Activated T-helper 2 cell treated with anti-CD3 and anti-CD28 coated beads, Interferon-gamma antibody, Interleukin-2, Interleukin-4, amounts not matched to agents 10 μg/mL and 5 μg/mL and 100 μg/mL, durations not matched to agents 14 hours and 24 hours and 36 hours (primary cell): ENCODE measurements at places on chromosomes 1 and 21. TPM values are rescaled to one million over a fixed set of nuclear protein-coding genes. Genes with fewer than 3 reads are reported as not detected.

- no peak overlapping the region for H3K4me3 ChIP-seq
- no peak for DNase-seq
- H3K27ac ChIP-seq = no peak overlapping the region
- no peaks in the 10 kb centered on the region for H3K27me3 ChIP-seq
- H3K4me1 ChIP-seq = no peaks in the 10 kb centered on the region
- no peaks in the 10 kb centered on the region for H3K36me3 ChIP-seq
Measured at GRCh38 chr1:3543076-3544039, 68.0 kb downstream of the MEGF6 start.

DNA sequence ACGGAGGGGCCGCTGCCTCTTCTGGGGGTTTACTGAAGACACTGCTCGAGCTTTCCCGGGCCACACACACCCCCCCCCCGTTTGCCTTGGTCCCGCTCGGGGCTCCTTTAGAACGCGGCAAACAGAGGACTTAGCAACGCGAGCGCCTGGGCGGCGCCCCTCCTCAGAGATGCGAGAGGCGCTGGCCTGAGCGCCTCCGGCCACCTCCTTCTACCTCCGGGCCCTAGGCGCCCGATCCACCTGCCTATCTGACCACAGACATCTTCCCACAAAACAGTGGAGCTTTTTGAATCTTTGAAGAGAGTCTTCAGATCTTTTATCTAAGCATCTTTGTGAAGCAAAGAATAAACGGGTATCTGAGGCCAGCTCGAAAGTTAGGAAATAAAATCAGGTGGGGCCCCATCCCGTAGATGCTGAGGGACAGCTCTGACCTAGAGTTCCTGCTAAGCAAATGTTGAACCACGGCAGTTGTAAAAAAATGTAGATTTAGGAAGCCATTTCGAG lies 436 bp upstream of the TTLL7 start:
- H3K4me3 ChIP-seq = peak overlapping the region; percentile 74
- peaks cover 58% of the 10 kb centered on the region for H3K27me3 ChIP-seq
- peaks cover 17% of the 10 kb centered on the region for H3K4me1 ChIP-seq
- no peak overlapping the region for H3K27ac ChIP-seq
- no peak for DNase-seq
- H3K36me3 ChIP-seq = no peaks in the 10 kb centered on the region

- no peak for DNase-seq
- peaks cover 2% of the 10 kb centered on the region for H3K27me3 ChIP-seq
- H3K4me3 ChIP-seq = no peak overlapping the region
- no peaks in the 10 kb centered on the region for H3K36me3 ChIP-seq
Measured at GRCh38 chr1:60621368-60621851, 461.0 kb upstream of the NFIA start.

DNA sequence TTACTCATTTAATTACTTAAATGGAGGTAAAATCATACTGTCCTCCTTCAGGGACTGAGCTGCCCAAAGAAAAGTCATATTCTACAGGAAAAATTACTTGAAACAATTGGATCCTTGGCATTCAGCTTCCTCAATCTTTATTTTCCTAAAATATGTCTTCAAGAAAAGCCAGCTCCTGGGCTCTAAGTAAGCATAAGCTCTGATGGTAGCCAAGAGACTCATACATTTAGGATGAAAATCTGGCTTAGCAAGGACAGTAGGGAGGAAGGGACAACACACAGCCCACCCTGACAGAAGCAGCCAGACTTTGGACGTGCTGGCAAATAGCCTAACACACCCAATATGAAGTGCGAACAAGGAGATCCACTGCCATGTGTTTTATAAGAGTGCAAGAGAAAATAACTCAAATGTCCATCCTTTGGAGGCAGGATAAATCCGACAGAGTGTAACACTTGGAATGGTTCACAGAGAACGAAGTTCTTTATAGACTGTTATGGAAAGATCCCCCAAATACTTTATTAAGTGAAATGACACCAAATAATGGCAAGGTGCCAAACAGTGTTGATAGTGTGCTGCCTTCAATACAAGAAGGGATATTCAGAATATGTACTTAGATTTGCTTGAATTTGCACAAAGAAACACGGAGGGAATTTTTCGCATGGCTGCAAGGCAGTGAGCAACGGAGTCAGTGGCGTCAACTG lies 14.1 kb downstream of the CAPN8 start:
- no peaks in the 10 kb centered on the region for H3K36me3 ChIP-seq
- no peak for DNase-seq
- H3K27ac ChIP-seq = no peak overlapping the region
- H3K27me3 ChIP-seq = peaks cover 5% of the 10 kb centered on the region

DNA sequence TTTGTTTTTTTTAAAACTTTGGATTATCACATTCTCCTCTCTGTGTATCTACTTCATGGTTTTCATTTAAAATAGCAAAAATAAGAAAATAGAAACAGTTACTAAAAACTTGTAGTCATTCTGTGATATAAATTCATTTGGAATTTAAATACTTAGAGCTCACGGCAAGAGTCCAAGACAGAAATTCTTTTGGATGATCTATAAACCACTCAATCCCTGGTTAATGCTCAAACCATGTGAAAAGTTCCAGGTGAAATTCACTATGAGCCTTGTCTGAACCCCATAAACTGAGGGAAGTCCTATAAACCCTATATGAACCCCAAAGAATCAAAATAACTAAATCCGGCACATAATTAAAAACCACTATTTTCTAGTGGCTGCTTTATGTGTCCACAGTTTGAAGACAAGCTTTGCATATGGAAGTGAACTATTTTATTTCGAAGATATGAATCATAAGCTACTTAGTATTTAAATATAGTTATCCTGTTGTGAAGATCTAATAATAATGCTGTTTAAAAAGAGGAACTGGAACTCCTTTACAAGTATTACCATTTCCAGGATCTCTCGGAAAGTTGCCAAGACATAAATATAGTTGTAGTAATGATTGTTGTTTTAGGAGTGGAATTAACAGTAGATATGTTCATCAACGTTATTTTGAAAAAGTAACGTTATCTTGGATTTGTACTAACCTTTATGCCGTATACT lies 163.5 kb downstream of the NFIA start:
- DNase-seq = no peak
- peaks cover 5% of the 10 kb centered on the region for H3K27me3 ChIP-seq
- H3K27ac ChIP-seq = no peak overlapping the region
- H3K4me3 ChIP-seq = no peak overlapping the region
- no peaks in the 10 kb centered on the region for H3K4me1 ChIP-seq
- no peaks in the 10 kb centered on the region for H3K36me3 ChIP-seq

GRCh38 chr1:110982320-110982719 lies 18.6 kb upstream of the LRIF1 start:
- no peak overlapping the region for H3K27ac ChIP-seq
- DNase-seq = no peak
- no peak overlapping the region for H3K4me3 ChIP-seq
- peaks cover 13% of the 10 kb centered on the region for H3K27me3 ChIP-seq
- H3K36me3 ChIP-seq = no peaks in the 10 kb centered on the region

GRCh38 chr1:184865831-184866230 lies 108.5 kb downstream of the NIBAN1 start:
- DNase-seq = no peak
- peaks cover 28% of the 10 kb centered on the region for H3K36me3 ChIP-seq
- H3K27me3 ChIP-seq = peaks cover 6% of the 10 kb centered on the region
- H3K4me3 ChIP-seq = no peak overlapping the region

- peak within 1 kb of the TSS; percentile 98 for H3K27ac ChIP-seq
- H3K27me3 ChIP-seq = peaks cover 3% of the 10 kb centered on the region
- no peaks in the 10 kb centered on the region for H3K36me3 ChIP-seq
- no peak for DNase-seq
- H3K4me1 ChIP-seq = peaks cover 31% of the 10 kb centered on the region
- H3K4me3 ChIP-seq = peak within 1 kb of the TSS; percentile 93
Measured at GRCh38 chr1:9910076-9910422, at the start of gene CTNNBIP1. Gene CTNNBIP1, minus strand, starts transcription at chr1:9910269. Its CDS starts 38,205 bp downstream, at chr1:9872064.

DNA sequence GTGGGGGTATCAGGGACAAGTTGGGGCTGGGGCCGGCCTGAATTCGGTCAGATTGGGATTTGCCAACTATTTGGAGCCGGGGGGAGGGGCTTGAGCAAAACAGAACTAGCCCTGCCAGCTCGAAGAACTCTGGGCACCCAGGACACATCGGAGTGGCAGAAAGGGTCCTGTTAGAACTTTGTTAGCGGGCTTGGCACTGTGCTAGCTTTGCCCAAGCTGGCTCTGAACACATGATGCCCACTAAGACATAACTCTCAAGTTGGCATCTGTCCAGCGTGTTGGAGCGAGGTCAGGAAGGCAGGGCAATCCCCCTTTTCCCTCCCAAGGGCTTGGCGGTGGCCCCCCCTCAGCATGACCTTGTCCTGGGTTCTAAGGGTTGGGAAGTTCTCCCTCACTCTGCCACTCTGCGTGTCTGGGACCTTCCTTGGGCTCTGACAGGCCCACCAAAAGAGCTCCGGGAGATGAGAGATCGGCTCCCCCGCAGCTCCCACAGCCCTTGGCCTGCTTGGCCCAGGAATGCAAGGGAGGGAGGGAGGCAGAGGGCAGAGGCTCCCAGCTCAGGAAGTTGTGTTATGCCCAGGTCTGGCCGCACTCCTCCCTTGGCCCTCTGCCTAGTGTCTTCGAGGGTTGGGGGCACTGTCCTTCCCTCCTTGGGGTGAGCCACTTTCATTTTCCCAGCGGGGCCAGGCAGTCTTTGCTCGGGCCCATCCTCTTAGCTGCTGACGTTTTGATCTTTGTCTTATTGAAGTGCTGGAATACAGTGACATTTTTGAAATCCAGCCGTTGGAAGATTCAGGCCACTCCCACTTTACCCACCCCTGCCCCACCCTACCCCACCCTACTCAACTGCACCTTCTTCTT lies 1.2 kb downstream of the LMNA start:
- peak overlapping the region; percentile 73 for H3K27ac ChIP-seq
- peaks cover 40% of the 10 kb centered on the region for H3K4me1 ChIP-seq
- peak overlapping the region; percentile 95 for H3K4me3 ChIP-seq
- no peak for DNase-seq
- H3K36me3 ChIP-seq = peaks cover 33% of the 10 kb centered on the region

DNA sequence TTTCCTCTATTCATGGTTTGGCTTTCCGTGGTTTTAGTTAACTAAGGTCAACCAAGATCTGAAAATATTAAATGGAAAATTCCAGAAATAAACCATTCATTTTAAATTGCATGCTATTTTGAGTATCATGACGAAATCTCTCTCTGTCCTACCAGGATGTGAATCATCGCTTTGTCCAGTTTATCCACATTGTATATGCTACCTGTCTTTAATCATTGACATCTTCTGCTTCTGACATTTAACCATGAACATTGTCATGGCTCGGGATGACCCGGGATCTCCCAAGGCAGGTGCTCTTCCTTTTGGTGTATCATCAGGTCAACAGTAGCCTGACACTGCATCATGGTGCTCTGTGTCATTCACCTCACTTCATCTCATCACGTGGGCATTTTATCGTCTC lies 125.5 kb upstream of the HNRNPU start:
- peaks cover 4% of the 10 kb centered on the region for H3K27me3 ChIP-seq

GRCh38 chr1:178609015-178609414 lies 96.1 kb downstream of the TEX35 start:
- H3K27me3 ChIP-seq = no peaks in the 10 kb centered on the region
- no peak overlapping the region for H3K27ac ChIP-seq
- no peaks in the 10 kb centered on the region for H3K4me1 ChIP-seq
- no peak overlapping the region for H3K4me3 ChIP-seq
- no peaks in the 10 kb centered on the region for H3K36me3 ChIP-seq

- H3K36me3 ChIP-seq = no peaks in the 10 kb centered on the region
- no peak overlapping the region for H3K27ac ChIP-seq
- DNase-seq = no peak
- H3K27me3 ChIP-seq = no peaks in the 10 kb centered on the region
- no peak overlapping the region for H3K4me3 ChIP-seq
- peaks cover 27% of the 10 kb centered on the region for H3K4me1 ChIP-seq
Measured at GRCh38 chr1:27941671-27942540, 7.1 kb downstream of the SMPDL3B start.

GRCh38 chr1:107934578-107934977 lies 30.4 kb downstream of the VAV3 start:
- DNase-seq = no peak
- H3K27ac ChIP-seq = peak overlapping the region; percentile 81
- H3K36me3 ChIP-seq = no peaks in the 10 kb centered on the region
- no peak overlapping the region for H3K4me3 ChIP-seq
- no peaks in the 10 kb centered on the region for H3K27me3 ChIP-seq
- H3K4me1 ChIP-seq = peaks cover 48% of the 10 kb centered on the region

- DNase-seq = no peak
- H3K4me1 ChIP-seq = no peaks in the 10 kb centered on the region
- no peak overlapping the region for H3K4me3 ChIP-seq
- H3K36me3 ChIP-seq = no peaks in the 10 kb centered on the region
- peaks cover 31% of the 10 kb centered on the region for H3K27me3 ChIP-seq
Measured at GRCh38 chr1:42350086-42350485, 15.1 kb upstream of the FOXJ3 start.

- H3K27ac ChIP-seq = no peak overlapping the region
- H3K36me3 ChIP-seq = no peaks in the 10 kb centered on the region
- H3K27me3 ChIP-seq = no peaks in the 10 kb centered on the region
- DNase-seq = no peak
Measured at GRCh38 chr1:178579562-178579961, 66.7 kb downstream of the TEX35 start.

DNA sequence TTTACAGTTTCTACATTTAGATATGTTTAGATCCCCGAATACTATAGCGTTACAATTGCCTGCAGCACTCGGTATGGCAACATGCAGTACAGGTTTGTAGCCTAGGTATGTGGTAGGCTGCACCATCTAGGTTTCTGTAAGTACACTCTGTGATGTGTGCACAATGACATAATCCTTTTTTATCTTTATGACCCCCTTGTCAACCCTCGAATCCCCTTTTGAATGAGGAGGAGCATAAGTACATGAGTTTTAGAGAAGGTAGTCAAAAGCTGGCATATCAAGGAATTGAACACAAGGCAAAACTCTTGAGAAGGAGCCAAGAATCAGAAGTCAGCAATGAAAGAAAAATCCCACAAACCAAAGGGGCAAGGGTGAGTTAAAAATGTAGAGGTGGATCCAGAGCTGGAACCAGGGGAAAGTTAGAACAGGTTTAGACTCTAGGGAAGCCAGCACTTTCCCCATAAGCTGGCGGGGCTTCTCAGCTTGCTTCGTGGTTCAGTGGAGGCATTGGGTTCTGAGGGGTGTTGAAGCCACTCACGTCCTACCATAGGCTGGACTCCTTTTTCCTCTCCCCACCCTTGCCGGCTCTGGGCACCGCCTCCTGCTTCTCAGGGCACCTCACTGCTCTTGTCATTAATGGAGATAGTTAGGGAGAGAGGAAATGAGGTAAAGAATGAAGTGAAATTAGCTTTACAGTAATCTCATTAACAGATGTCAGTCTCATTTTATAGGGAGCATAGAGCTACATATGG lies 31.3 kb downstream of the OLFML3 start:
- H3K36me3 ChIP-seq = no peaks in the 10 kb centered on the region
- DNase-seq = no peak
- H3K27me3 ChIP-seq = peaks cover 15% of the 10 kb centered on the region

Gene VWA5B1
- total RNA-seq = not detected in 2 replicates

Gene TPTE
- total RNA-seq = not detected in 2 replicates

Gene SEMA6C
- 1.7 and 2.0 TPM in 2 replicates for total RNA-seq

Gene CELA2A
- not detected in 2 replicates for total RNA-seq

Gene HRNR
- total RNA-seq = not detected in 2 replicates

Gene IL19
- not detected in 2 replicates for total RNA-seq

Gene MAP3K21
- total RNA-seq = 2.0 and 2.4 TPM in 2 replicates

Gene SPATA45
- 0.41 TPM in 1 of 2 replicates, not detected in the other for total RNA-seq

Gene PRDM2
- 45.0 and 47.3 TPM in 2 replicates for total RNA-seq

Gene ELF3
- total RNA-seq = 0.62 and 0.97 TPM in 2 replicates
